MM.1S (cell line): ENCODE measurements at places on chromosomes 12 and 14.

- no peaks in the 10 kb centered on the region for H3K4me1 ChIP-seq
- no peaks in the 10 kb centered on the region for H3K36me3 ChIP-seq
- no peaks in the 10 kb centered on the region for H3K27me3 ChIP-seq
- no peak overlapping the region for H3K27ac ChIP-seq
- no peak overlapping the region for H3K4me3 ChIP-seq
These were observed 861.3 kb upstream of the SEL1L start for GRCh38 chr14:82394916-82395315.

- no peak overlapping the region for H3K27ac ChIP-seq
- H3K4me1 ChIP-seq, result no peaks in the 10 kb centered on the region
- no peak for DNase-seq
- no peaks in the 10 kb centered on the region for H3K27me3 ChIP-seq
- no peaks in the 10 kb centered on the region for H3K36me3 ChIP-seq
These were observed 95.9 kb downstream of the WNK1 start for GRCh38 chr12:848173-848865.

DNA sequence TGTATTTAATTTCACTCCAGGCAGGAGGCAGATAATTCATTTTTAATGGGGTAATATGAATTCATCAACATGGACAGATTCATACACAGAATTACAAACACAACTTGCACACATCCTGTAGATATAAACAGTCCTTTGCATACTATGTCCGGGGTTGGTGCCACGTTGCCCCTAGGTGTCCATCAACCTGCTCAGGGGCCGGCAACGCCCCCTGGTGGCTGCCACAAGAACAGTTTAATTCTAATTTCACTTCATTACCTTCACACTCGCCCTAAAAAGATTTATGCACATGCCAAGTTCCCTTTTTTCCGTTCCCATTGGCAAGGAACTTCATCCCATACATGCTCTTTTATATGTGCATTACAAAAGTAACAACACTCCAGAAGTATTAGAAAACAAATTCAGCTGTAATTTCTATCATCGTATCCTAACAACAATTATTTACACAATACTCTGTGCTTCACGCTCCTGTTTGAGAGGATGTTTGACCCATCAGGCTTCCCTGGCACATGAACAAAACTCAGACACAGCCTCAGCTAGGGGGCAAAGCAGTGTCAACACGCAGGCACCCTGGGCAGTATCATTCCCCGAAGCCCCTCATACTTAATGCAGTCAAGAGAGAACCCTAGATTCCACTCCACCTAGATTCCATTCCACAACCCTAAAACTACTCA, 15.5 kb downstream of the MANSC1 start:
- peak; percentile 72 for DNase-seq
- H3K4me3 ChIP-seq, result no peak overlapping the region
- H3K4me1 ChIP-seq, result no peaks in the 10 kb centered on the region
- no peaks in the 10 kb centered on the region for H3K36me3 ChIP-seq
- H3K27me3 ChIP-seq, result no peaks in the 10 kb centered on the region

- DNase-seq, result peak; percentile 28
- H3K4me1 ChIP-seq, result peaks cover 15% of the 10 kb centered on the region
- no peaks in the 10 kb centered on the region for H3K36me3 ChIP-seq
- peak overlapping the region; percentile 82; the same call in 1 of the 2 replicates for H3K27ac ChIP-seq
- H3K4me3 ChIP-seq, result peak overlapping the region; percentile 84
- no peaks in the 10 kb centered on the region for H3K27me3 ChIP-seq
These were observed 604 bp downstream of the HCFC2 start for GRCh38 chr12:104064842-104065427.

DNA sequence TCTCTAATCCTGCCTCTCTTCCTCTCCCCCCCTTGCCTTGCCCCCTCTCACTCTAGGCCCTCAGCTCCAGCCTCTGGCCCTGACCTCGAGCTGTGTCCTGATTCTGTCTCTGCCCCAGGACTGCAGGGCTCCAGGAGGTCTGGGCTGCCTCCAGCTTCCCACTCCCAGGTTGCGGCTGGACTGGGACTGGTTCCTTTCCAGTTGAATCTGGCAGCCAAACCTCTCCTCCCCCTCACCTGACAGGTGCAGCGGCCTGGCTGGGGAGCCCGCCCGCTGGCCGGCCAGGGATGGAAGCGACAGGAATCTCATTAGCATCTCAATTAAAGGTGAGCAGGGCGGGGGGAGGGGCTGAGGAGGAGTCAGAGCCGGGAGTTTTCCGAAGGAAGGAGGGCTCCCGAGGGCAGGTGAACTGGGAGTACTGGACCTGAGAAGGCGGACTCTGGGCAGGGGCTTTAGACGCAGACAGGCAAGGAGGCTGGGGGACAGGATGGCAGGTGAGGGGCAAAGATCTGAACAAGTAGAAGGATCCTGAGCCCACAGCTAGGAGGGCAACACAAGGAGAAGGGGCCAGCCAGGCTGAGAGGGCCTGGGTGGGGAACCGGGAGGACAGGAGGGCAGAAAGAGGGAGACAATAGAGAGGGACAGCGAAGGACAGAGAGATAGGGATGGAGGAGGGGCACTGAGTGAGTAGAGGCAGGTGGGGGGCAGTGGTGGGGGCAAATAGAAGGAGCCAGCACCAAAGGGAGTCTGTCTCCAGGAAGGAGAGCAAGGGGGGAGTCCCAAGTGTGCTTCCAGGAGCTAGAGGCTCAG, at the start of gene SCNN1A:
SCNN1A (minus strand) TSS at position 295 of the 810 bp plus-strand sequence. CDS start 780 bp downstream, outside the sequence.
- peaks cover 10% of the 10 kb centered on the region for H3K4me1 ChIP-seq
- no peak for DNase-seq
- no peaks in the 10 kb centered on the region for H3K36me3 ChIP-seq
- no peak within 1 kb of the TSS for H3K4me3 ChIP-seq

- H3K27me3 ChIP-seq, result no peaks in the 10 kb centered on the region
- no peaks in the 10 kb centered on the region for H3K36me3 ChIP-seq
- no peak for DNase-seq
- no peak overlapping the region for H3K27ac ChIP-seq
- H3K4me1 ChIP-seq, result peaks cover 11% of the 10 kb centered on the region
These were observed 18.8 kb upstream of the TFCP2 start for GRCh38 chr12:51191516-51192283.

DNA sequence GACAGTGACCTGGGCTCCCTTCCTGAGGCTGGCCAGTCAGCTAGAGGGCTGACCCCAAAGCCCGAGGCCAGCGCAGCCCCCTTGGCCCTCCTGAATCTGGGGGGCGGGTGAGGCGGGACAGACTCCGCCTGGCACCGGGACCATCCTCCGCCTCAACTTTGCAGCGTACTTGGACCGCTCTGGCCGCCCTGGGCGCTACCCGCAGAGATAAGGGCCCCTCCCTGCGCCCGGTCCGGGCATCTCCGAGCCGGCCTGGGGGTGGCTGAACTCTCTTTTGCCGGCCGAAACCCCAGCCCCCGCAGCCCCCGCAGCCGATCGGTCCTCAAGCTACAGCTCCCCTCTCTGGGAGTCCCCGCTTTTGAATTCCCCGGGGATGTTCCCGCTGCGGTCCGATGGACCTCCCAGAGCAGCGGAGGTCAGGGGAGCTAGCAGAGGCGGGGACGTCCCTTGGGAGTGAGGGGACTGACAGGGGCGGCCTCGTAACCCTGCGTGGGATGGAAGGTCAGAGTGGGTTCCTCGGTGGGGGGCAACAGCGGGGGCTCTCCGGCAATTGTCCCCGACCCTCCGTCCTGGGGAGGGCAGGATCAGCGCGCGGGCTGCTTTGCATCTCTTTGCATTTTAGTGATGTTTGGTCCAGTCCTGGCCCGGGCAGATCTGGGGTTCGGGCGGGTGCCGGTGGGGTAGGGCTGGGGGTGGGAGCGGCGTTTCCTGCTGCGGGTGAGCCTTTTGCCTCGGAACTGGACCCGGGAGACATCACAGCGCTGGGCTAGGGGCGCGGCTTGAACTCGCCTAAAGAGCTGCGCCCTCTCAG, at the start of gene CRIP1:
CRIP1 (plus strand) TSS at position 724 of the 811 bp plus-strand sequence. CDS start 374 bp downstream, outside the sequence.
- peaks cover 10% of the 10 kb centered on the region; the same call in 1 of the 2 replicates for H3K27me3 ChIP-seq
- no peaks in the 10 kb centered on the region for H3K36me3 ChIP-seq
- DNase-seq, result no peak
- H3K4me1 ChIP-seq, result peaks cover 17% of the 10 kb centered on the region; the same call in 1 of the 2 replicates
- peak within 1 kb of the TSS; percentile 87 for H3K4me3 ChIP-seq

DNA sequence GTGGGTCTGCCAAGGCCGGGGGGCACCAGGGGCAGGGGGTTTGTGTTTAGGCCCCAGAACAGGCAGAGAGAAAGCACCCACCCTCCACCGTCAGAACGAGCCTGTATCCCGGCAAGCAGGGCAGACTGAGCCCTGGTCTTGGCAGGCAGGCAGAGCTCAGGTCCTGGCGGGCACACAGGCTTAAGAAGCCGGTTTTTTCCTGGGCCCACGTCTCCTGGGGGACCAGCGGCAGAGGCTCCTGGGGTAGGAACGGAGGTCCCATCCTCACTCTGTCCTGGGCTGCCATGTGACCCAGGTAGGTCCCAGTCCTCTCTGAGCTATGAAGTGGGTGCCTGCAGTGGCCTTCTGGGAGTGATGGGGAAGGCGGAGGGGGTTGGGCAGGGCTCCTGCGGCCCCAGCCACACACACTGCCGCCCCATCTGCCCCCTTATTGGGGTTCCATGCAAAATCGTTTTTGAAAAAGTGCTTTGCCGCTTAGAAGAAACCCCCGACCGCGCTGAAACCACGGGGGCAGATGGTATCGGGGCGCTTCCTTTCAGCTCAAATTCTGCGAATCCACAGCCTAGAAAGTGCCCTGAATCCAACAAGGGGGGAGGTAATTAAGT, 24.2 kb downstream of the SH2B3 start:
- no peaks in the 10 kb centered on the region for H3K27me3 ChIP-seq
- H3K4me3 ChIP-seq, result peak overlapping the region; percentile 29; the same call in 1 of the 2 replicates
- peak overlapping the region; percentile 53; the same call in 1 of the 2 replicates for H3K27ac ChIP-seq

DNA sequence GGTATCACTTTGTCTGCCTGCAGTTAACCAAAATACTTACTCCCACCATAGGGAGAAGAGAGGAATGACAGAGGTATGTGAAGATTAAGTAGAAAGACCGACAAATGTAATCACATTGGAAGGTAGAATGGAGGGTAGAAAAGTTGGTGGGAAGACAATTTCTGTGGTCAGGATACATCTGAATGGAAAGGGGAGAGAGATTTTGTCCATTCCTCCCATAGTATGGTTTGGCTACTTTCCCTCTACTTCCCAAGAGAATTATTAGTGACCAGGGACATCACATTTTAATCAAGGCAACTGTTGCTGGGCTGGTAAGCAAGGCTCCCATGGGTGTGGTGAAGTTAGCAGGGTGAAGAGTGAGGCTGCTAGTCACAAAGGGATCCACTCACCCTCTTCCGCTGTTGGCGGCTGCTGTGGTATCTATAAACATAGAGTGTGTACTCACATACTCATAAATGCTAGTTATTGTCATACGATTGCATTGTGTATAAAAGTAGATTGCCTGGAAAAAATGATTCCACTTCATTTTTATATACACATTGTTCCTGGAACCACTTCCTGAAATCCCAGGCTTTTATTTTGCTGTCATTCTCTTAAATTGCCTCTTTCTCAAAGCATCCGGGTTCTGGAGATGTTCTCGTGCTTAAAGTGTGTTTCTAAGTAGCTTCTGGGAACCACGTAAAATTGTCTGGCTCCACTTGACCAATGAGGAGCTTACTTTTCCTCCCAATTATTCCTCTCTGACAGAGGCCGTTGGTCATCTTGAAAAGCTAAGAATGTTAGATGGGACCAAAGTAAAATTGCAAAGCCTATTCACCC, 413.1 kb downstream of the ZFP36L1 start:
- no peak for DNase-seq
- H3K36me3 ChIP-seq, result no peaks in the 10 kb centered on the region
- no peak overlapping the region for H3K4me3 ChIP-seq

GRCh38 chr12:1918884-1919236, 408 bp upstream of the CACNA2D4 start:
- DNase-seq, result no peak
- H3K4me3 ChIP-seq, result no peak overlapping the region
- no peaks in the 10 kb centered on the region for H3K4me1 ChIP-seq
- H3K36me3 ChIP-seq, result no peaks in the 10 kb centered on the region

DNA sequence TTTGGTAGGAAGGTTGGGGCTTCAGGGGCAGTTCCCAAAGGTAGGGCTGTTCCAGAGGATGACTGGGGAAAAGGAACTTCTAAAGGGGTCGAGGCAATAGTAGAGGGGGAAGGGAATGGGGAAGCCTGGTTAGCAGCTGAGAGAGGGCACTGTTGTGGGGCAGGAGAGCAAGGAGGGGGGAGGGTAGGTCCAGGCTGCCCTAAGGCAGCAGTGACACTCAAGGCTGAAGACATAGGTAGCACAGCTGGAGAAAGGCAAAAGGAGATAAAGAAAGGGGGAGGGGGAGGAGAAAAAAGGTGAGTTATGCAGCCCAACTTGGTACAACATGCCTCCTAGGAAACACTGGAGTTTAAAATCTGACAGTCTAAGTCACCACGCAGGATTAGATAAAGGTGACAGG, 3.9 kb downstream of the NACA start:
- H3K36me3 ChIP-seq, result no peaks in the 10 kb centered on the region; the same call in 1 of the 2 replicates
- peak overlapping the region; percentile 91; the same call in 1 of the 2 replicates for H3K4me3 ChIP-seq
- H3K4me1 ChIP-seq, result peaks cover 64% of the 10 kb centered on the region
- H3K27me3 ChIP-seq, result no peaks in the 10 kb centered on the region
- DNase-seq, result no peak

DNA sequence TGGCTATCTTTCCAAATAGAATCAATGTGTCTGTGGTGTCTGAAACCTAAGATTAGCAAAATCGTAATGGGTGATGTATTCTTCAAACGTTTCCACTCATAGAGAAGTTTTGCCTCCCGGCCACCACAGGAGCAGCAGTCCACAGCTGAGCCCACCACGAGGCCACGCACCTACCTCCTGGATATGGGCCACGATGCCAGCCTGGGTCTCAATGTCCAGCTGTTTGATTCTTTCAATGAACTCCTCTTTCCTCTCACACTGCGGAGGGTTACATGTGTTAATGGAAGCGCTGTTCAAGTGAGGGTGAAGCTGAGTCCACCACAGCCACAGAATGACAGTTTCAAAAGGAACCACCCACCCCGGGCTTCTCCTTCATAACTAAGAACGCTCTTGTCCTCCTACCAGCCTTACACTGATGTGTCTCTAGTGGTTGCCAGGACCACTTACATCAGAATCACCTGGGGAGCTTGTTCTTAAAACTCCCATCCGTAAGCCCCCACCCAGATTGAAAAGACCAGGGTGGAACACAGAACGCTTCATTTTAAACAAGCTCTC, 75.3 kb downstream of the CCDC88C start:
- no peak overlapping the region for H3K27ac ChIP-seq
- no peaks in the 10 kb centered on the region; the same call in 1 of the 2 replicates for H3K36me3 ChIP-seq
- H3K4me3 ChIP-seq, result no peak overlapping the region
- no peaks in the 10 kb centered on the region for H3K27me3 ChIP-seq
- DNase-seq, result no peak

DNA sequence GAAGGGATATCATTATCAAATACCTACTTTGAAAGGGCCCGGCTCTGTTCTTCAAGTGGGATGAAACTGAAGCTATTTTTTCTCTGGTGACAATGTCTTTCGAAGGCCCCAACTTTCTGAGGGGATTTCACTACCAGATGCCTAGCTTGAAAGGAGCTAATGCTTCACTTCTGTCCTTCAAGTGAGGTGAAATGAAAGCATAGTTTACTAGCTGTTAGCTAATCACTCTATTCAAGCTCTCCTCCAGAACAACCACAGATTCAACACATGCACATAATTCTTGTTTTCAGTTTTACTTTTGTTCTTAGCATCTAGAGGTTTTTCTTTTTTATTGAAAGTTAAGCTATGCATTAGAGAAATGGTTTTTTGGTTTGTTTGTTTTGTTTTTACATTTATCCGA, 571.4 kb downstream of the NOVA1 start:
- H3K4me1 ChIP-seq, result 0 out of 2 replicates have a peak, but pooled peaks cover 4% of the 10 kb centered on the region
- H3K27ac ChIP-seq, result peak overlapping the region; percentile 8; the same call in 1 of the 2 replicates
- no peak overlapping the region for H3K4me3 ChIP-seq
- no peaks in the 10 kb centered on the region for H3K36me3 ChIP-seq
- DNase-seq, result peak; percentile 55

GRCh38 chr12:89461649-89462612, 62.7 kb downstream of the GALNT4 start:
- no peaks in the 10 kb centered on the region for H3K27me3 ChIP-seq
- peak overlapping the region; percentile 27; the same call in 1 of the 2 replicates for H3K4me3 ChIP-seq
- H3K36me3 ChIP-seq, result no peaks in the 10 kb centered on the region

- H3K36me3 ChIP-seq, result no peaks in the 10 kb centered on the region
- H3K27me3 ChIP-seq, result no peaks in the 10 kb centered on the region
- no peaks in the 10 kb centered on the region for H3K4me1 ChIP-seq
- no peak overlapping the region for H3K27ac ChIP-seq
These were observed 61.0 kb downstream of the TAOK3 start for GRCh38 chr12:118311666-118312065.
